ENCODE measurements at places on chromosomes 13 and 19. TPM values are rescaled to one million over a fixed set of nuclear protein-coding genes. Genes with fewer than 3 reads are reported as not detected.

- no peaks in the 10 kb centered on the region for H3K4me1 ChIP-seq
- H3K4me3 ChIP-seq, result no peak overlapping the region
- no peak for DNase-seq
- no peaks in the 10 kb centered on the region for H3K27me3 ChIP-seq
- no peak overlapping the region for H3K27ac ChIP-seq
- H3K36me3 ChIP-seq, result peaks cover 44% of the 10 kb centered on the region
Measured at GRCh38 chr19:8259922-8260247, 48.3 kb downstream of the CD320 start.

DNA sequence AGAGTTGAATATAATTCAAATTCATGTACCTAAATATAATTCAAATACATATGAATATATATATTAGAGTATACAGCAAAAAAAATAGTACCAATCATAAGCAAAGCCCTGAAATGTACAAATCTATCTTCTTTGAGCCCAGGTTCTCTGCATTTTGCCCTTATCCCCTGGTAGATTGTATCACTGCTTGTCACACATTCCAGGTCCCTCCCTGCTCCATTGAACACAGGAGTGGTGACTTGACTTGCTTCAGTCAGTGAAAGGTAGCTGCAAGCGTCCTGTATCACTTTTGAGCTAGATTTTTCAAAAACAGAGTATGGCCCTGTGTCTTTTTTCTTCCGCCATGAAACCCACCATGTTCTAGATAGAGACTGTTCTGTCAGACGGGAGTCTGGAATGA lies 369.4 kb downstream of the LIG4 start:
- no peaks in the 10 kb centered on the region for H3K27me3 ChIP-seq
- H3K4me3 ChIP-seq, result no peak overlapping the region
- no peaks in the 10 kb centered on the region for H3K4me1 ChIP-seq
- no peaks in the 10 kb centered on the region for H3K36me3 ChIP-seq
- no peak overlapping the region for H3K27ac ChIP-seq

DNA sequence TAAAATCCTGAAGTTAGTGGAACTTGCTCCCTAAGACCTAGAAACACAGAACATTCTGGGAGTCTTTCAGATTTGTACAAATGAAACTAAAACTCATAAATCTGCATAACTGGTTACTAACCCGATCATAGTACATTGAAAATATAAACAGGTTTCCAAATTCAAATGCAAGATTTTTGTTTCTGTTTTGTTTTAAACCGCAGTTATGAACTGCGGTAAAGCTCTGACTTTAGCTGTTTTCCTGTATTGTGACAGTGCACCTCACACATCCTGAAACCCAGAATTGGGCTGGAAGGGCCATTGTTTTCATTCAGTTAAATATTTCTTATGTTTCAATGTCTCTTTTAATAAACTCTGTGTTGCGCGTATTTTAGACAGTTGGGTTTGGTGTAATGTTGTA lies 204.7 kb downstream of the SHISA2 start:
- no peak overlapping the region for H3K4me3 ChIP-seq
- H3K4me1 ChIP-seq, result peaks cover 29% of the 10 kb centered on the region
- peaks cover 10% of the 10 kb centered on the region for H3K27me3 ChIP-seq

Gene PIN1
- 88.7 TPM for total RNA-seq

Measured in heart right ventricle (tissue), 16 donors.